ENCODE measurements at places on chromosomes 5 and 9. TPM values are rescaled to one million over a fixed set of nuclear protein-coding genes. Genes with fewer than 3 reads are reported as not detected.
A peak's percentile ranks its signal among the peaks of the same experiment; 100 is the strongest.

- no peaks in the 10 kb centered on the region for H3K27me3 ChIP-seq
- H3K4me3 ChIP-seq: no peak overlapping the region
- no peak for DNase-seq
- H3K36me3 ChIP-seq: no peaks in the 10 kb centered on the region
- no peaks in the 10 kb centered on the region for H3K4me1 ChIP-seq
These were observed 15.6 kb upstream of the DMXL1 start for GRCh38 chr5:119055294-119055693.

DNA sequence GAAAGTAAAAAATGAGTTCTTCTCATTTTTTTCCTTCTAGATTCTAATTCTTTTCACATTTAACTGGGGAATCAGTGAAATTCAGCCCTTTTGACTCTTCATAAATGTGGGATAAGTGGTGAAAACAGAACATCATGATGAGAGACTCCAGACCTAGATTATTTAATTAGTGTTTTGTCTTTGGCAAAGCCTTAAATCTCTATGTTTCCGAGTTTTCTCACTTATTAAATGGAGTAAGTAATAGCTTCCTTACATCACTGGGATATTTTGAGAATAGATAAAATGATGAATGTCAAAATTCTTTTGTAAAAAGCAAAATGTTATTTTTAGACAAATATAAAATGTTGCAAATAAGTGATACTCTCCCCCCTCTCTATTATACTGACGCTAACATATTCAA, 468.6 kb upstream of the ARRDC3 start:
- DNase-seq: no peak
- no peaks in the 10 kb centered on the region for H3K27me3 ChIP-seq
- H3K36me3 ChIP-seq: no peaks in the 10 kb centered on the region
- H3K27ac ChIP-seq: no peak overlapping the region
- no peak overlapping the region for H3K4me3 ChIP-seq

GRCh38 chr9:130186839-130187522, 14.8 kb downstream of the NCS1 start:
- DNase-seq: peak; percentile 75
- H3K27me3 ChIP-seq: no peaks in the 10 kb centered on the region
- H3K4me1 ChIP-seq: peaks cover 11% of the 10 kb centered on the region
- no peak overlapping the region for H3K27ac ChIP-seq
- no peaks in the 10 kb centered on the region for H3K36me3 ChIP-seq

DNA sequence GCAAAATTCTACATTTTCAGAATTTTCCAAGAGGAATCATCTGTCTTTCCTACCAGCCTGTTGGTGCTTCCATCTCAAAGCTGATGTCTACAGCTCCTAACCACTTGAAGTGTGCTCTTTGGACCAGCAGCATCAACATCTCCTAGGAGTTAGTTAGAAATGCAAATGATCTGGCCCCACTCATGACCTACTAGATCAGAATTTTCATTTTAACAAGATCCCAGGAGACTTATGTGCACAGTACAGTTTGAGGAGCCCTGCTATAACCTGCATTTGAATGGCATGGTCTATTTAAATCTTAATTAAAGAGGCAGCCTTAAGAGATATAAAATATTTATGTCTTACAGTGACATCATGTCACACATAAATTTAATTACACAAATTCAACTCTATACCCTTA, 33.8 kb downstream of the ITK start:
- H3K4me3 ChIP-seq: no peak overlapping the region
- H3K27me3 ChIP-seq: peaks cover 21% of the 10 kb centered on the region
- no peaks in the 10 kb centered on the region for H3K4me1 ChIP-seq
- no peak for DNase-seq
- H3K36me3 ChIP-seq: no peaks in the 10 kb centered on the region
- no peak overlapping the region for H3K27ac ChIP-seq

DNA sequence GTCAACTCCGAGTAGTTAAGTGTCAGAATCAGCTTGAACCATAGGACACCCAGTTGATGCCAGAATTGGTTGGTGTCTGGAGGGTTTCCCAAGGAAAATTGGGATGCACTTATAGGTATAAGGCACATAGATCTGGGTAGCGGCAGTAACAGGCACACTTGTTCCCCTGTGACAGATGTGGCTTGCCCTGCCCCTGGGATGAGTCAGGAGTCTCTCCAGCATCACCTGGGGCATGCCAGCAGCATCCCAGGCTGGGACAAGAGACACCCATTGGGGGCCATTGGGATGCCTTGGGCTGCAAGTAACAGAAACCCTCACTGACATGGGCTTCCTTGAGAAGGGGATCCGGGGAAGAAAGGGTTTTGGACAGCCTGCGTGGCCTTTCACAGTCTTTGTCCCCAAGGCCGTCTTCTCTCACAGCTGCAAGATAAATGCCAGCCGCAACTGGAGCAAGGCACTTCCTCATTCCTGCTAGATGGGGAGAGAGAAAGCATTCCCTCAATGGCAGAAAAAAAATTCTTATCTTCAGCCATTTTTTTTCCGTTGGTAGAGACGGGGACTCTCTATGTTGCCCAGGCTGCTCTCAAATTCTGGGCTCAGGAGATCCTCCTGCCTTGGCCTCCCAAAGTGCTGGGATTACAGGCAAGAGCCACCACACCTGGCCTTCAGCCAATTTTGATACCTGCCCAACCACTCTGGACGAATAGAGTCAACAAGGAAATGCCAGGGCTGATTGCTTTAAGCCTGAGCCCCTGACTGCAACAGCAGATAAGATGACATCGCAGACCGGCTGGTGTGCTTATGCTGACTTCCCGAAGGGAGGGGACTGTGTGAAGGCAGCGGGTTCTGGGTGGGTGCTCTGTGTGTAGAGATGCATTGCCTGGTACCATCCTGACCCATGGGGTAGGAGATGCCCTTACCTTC, 13.3 kb upstream of the RNF130 start:
- H3K4me3 ChIP-seq: peak overlapping the region; percentile 21
- 0 out of 2 replicates have a peak overlapping the region, but pooled peaks have one; percentile 25 for H3K27ac ChIP-seq
- H3K4me1 ChIP-seq: peaks cover 19% of the 10 kb centered on the region
- peak; percentile 82 for DNase-seq
- H3K36me3 ChIP-seq: no peaks in the 10 kb centered on the region

The TPM2 gene
- 60.0 TPM for total RNA-seq

The TRIM23 gene
- total RNA-seq: 6.8 TPM

The GCNT4 gene
- total RNA-seq: 1.4 TPM

The OR1J2 gene
- total RNA-seq: not detected

The CDO1 gene
- not detected for total RNA-seq

The ADGRD2 gene
- not detected for total RNA-seq
